ENCODE measurements at places on chromosomes 2 and 18.

DNA sequence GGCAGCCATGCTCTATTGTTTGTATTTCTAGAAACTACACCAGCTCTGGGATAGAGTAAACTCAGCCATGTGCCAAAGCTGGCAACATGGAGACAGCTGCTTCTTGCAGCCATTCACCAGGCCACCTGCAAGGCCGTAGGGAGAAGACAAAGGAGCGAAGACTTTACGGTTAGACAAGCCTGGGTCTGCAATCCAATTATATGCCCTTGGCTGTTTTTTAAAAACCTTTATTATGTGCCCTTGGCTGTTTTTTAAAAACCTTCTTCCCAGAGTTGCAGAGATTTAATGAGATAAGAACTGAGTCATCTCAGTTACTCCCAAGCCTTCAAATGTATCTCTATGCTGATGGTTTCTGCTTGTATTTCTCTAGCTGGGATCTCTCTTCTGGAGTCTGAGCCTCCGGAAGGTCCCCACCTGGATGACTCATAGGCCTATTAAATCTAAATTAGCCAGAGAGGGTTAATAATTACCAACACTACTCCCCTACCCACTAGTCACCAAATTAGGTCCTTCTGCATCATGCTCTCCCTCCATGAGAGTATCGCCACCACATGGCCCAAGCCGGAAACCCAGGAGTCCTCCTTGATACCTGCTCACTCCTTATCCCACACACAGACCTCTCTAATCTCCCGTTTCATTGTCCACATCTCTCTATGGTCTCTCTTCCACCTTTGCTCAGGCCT lies 17.5 kb upstream of the DPP4 start:
- DNase-seq: no peak

DNA sequence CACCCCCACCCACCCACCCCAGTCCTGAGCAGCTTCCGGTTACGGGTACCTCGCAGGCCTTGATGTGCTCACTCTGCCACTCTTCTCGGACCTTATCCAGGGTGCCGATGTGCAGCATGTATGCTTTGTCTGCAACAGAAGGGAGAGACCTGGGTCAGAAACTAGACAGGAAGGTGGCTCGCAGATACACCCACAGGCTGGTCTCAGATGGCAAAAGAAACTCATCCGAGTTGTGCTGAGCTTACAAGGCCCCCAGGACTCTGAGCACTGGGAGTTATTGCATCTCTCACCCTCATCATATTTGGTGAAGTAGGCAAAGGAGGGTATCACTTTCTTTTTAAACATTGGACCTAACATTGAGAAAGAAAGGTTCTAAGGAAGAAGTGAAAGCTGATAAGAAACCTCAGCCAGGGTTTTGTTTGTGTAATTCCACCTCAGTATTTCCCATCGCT lies 30.6 kb upstream of the EPG5 start:
- DNase-seq: no peak

DNA sequence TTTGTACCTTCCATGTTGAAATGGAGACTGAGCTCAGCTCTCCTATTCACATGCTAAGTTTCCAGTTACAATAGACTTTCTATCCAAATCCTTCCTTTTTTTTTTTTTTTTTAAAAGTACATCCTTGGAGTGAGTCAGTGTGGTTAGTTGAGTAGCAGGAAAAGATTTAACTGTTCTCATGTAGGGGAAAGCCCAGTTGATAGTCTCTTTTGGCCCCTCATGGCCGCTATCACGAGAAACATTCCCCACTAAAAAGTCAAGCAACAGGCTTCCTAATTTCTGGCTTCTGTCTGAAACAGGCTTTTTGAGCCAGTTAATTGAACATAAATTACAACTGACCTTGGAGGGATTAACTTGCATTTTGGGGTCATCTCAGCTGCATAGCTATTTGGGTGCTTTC lies 161.3 kb downstream of the MEIS1 start:
- no peak for DNase-seq

DNA sequence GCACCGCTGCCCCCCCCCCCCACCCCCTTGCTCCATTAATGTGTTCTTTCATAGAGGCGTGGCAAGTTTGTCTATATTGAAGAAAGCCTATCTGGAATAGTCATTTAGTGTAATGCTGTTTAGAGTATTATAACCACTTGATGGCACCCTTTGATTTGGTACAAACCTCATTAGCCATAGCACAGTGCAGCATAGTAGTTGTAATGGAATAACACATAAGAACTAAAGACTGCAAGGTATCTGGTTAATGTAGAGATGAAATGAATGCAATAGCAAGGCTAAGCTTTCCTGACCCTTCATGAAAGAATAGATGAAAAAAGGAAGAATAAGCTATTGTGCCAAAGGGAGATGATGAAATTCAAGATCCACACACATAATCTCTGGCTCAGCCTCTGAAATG lies 81.9 kb downstream of the EHBP1 start:
- no peak for DNase-seq

- DNase-seq: no peak
Measured at GRCh38 chr2:139122711-139123158, 342.5 kb upstream of the NXPH2 start.

DNA sequence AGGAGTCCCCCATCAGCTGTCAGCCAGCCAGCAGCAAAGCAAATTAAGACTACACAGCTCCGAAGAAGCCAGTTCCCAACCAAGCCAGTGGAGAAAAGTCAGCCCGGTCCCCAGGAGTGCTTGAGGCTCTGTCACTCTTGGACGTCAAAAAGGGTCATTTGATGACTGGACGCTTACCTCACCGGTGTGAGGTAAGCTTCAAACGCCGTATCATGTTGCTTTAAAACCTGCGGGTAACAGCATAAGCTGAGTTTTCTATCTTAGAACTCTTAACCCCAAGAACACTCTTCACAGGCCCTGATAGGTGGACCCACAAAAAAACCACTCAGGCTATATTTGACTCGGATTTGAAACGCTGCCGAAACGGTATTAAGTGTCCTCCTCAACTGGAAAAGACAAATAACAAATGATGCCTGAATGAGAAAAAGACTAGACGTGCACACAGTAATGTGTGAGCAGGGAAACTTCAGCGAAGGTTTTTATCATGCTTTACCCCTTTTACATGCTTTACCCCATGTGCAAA lies 682 bp upstream of the LNPK start:
- DNase-seq: peak; percentile 9

GRCh38 chr2:189657867-189658266 lies 3.4 kb upstream of the ASNSD1 start:
- DNase-seq: no peak

DNA sequence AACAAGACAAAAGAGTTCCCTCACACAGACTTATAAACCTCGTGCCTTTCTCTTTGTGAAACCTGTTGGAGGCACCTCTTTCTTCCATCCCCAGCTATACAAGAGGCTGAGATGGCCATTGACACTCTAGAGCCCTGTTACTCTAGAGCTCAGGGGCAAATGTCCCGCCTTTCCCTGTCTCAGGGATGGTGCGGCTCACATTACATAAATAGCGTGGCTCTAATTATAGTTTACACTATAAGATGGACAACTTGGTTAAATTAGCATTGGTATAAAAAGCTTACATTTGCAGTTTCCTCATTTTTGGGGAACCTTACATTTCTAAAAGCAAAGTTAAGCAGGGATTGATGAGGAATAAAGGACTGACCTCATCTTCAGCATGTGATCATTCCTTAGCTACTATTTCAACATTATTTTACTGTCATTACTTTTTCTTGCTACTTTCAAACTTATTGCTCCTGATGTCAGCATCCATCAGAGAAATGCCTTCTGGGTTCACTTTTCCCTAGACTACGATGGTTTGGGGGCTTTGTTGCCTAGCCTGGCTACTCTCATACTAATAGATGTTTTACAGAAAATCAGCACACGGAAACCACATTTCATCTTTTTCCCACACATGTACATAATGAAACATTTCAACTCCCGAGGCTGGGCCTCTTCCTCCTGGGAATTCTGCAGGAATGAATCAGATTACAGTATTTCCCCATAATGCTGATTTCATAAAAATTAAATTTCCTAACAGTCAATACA lies 40.4 kb downstream of the FTCDNL1 start:
- DNase-seq: no peak

DNA sequence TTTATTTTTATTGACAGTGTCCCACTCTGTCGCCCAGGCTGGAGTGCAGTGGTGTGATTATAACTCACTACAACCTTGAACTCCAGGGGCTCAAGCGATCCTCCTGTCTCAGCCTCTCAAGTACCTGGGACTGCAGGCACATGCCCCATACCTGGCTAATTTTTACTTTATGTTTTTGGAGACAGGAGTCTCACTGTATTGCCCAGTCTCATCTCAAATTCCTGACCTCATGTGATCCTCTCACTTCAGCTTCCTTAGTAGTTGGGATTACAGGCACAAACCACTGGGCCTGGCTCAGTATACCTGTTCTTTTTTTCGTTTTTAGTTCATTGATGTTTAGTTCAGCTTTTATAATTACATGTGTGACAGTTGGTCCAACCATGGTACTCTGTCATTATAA lies 40.1 kb upstream of the SNORC start:
- no peak for DNase-seq

- no peak for DNase-seq
Measured at GRCh38 chr2:132424526-132425121, 8.0 kb downstream of the GPR39 start.

GRCh38 chr2:64134813-64135212 lies 9.4 kb downstream of the PELI1 start:
- no peak for DNase-seq

- no peak for DNase-seq
Measured at GRCh38 chr2:159168707-159169106, 117.8 kb downstream of the WDSUB1 start.

- DNase-seq: no peak
Measured at GRCh38 chr18:27378431-27379095, 193.5 kb upstream of the CHST9 start.

DNA sequence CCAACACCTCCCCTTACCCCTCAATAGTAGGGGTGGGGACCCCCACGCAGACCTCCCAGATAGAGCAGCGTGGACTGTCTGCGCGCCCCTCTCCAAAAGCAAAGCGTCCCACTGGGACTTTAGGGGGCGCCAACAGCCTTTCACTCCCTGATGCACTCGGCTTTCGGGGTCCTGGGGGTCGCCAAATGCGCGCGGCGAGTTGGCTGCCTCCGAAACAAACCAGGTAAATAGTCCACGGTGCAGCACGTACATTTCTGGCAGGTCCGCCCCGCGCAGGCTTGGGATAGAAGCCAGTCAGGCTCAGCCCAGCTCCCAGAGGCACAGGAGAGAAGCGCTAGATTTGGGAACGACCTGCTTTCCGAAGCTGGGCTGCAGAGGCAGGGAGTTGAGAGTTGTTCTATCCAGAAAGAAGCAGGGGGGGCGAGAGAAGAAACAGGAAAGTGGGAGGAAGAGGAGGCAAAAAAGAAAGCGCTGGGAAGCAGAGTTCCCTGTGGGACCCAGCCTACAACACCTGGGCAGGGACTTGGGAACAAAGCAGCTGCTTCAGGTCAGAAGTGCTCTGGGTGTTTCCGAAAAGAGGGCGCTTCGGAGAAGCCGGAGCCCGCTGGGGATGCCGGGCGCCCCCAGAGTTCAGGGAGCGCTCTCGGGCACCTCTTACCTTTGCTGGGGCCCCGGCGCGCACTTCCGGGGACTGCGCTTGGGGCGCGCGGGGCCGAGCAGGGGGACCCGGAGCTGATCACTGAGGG lies 544 bp downstream of the EVA1A start:
- DNase-seq: peak; percentile 28

DNA sequence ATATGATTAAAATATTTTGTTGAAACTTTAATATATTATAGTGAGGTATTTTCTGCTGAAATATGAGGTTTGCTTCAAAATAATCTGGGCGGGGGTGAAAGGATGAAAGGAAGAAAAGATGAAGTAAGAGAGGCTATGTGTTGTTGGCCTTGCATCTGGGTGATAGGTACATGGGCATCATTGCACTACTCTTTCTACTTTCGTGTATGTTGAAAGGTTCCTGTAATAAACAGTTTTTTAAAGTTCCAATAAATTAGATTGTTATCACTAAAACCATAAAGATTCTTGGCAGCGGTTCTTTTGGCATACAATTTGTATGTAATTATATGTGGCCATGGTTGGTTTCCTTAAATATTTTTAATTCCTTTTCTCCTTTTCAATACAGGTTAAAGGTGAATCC lies 23.6 kb upstream of the MSH2 start:
- DNase-seq: no peak

DNA sequence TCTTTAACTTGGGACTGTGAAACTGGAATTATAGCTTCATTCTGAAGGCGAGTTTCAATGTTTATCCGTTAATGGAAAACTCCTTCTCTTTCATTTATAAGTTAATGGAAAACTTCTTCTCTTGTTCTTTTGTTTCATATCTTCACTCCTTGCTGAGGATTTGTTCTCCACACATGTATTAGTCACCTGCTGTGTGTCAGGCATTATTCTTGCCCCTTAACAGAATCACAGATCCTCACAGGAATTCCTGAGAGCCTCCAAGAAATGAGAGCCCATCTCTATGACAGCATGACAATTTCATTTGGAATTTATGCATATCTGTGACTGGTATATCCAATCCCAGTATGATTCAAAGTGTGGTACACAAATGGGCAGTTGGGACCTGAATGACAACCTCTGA lies 545.8 kb downstream of the BCL11A start:
- DNase-seq: no peak

GRCh38 chr2:157923598-157924217 lies 47.6 kb upstream of the ACVR1 start:
- DNase-seq: no peak

- DNase-seq: peak; percentile 86
Measured at GRCh38 chr2:10285556-10286198, 17.0 kb upstream of the HPCAL1 start.

DNA sequence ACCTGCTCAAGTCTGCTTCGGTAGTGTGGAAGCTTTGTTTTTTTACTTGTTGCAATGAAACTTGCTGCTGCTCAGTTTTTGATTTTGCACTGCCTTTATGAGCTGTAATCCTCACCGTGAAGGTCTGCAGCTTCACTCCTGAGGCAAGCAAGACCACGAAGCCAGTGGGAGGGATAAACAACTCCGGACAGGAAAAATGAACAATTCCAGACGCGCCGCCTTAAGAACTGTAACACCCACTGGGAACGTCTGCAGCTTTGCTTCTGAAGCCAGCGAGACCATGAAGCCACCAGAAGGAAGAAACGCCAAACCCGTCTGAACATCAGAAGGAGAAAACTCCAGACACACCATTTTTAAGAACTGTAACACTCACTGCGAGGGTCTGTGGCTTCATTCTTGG lies 245.7 kb upstream of the REG3G start:
- DNase-seq: no peak

- DNase-seq: no peak
Measured at GRCh38 chr18:22484471-22484870, 66.8 kb upstream of the CTAGE1 start.

GRCh38 chr2:158315803-158316414 lies 140.6 kb downstream of the CCDC148 start:
- DNase-seq: no peak

- no peak for DNase-seq
Measured at GRCh38 chr2:73886357-73886756, 6.5 kb upstream of the ACTG2 start.
